Activated T-helper 17 cell treated with anti-CD3 and anti-CD28 coated beads, Interleukin-2, amount 50 U/mL, for 72 hours (primary cell): ENCODE measurements at places on chromosomes 1 and 21. TPM values are rescaled to one million over a fixed set of nuclear protein-coding genes. Genes with fewer than 3 reads are reported as not detected.
A peak's percentile ranks its signal among the peaks of the same experiment; 100 is the strongest.

DNA sequence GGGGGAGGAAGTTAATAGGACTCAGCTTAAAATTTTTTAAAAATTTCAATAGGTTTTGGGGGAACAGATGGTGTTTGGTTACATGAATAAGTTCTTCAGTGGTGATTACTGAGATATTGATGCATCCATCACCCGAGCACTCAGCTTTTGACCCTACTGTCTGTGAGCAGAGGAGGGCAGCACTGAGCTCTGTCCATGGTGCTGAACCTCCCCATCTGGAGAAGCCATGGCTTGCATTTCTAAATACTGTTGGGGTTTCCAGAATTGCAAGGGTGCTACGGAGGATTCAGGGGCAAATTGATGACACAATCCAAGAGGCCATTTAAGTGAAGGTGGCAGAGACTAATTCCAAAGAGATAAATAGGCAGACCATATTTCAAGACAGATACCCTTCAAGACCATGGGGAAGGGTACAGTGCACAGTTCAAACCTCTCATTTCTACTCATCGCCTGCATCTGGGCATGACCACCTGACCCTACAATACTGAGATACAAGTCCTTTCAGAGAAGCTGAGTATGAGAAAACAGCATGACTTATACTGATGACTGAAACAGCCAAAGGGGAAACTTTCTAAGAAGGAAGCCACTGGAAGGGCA is 17.2 kb downstream of the SYT2 start:
- ATAC-seq: peak; percentile 57

DNA sequence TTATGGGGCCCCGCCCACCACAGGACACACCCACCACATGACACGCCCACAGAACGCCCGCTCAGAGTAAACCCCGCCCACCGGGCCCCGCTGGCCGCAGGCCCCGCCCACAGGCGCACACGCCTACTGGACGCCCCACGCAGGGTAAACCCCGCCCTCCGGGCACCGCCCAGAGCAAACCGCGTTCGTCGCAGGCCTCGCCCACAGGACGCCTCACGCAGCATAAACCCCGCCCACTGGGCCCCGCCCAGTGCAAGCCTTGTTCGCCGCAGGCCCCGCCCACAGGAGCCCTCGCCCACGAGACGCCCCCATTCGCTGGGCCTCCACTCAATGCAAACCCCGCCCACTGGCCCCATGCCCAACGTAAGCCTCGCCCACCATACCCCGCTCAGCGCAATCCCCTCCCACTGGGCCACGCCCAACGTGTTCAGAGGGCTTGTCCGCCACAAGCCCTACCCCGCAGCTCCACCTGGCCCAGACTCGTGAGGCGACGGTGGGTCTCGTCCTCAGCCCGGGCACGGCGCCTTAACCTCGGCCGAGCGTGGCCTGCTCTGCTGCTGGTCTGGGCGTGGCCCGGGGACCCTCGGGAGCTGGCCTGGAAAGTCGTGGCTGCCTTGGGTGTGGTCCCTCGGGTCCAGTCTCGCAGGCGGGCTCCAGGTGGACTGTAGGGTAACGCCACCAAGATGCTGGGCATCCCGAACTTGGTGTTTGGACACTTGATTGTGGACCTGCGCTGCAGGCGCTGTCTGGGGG is 401 bp upstream of the TMEM52 start:
- ATAC-seq: peak; percentile 90

Gene CDC20
- total RNA-seq: 199 TPM

GRCh38 chr1:84573481-84573966 is 716 bp downstream of the CTBS start:
- ATAC-seq: peak; percentile 9

DNA sequence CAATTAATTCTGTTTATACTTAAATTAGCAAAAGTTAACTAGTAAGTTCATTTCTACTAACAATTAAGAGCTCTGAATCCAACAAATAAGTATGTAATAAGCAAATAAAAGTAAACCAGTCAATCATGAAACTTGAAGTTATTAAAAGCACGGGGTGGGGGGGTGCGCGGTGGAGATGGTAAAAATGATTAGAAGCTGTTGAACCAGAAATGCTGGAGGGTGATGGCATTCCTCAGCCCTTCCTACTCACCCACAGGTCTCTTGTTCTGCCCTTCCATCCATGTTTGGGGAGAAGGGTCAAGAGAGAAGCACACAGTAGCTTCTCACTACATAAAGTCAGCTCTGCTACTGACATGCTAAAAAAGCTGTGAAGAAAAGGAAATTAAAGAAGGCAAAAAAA is 63.5 kb downstream of the AKT3 start:
- ATAC-seq: no peak

- peak; percentile 21 for ATAC-seq
Observed at GRCh38 chr1:53956308-53957168, 10.4 kb downstream of the LRRC42 start.

GRCh38 chr1:238396140-238396539 is 505.4 kb upstream of the ZP4 start:
- ATAC-seq: no peak

Gene OLIG2
- not detected for total RNA-seq

Gene PFKFB2
- total RNA-seq: 1.3 TPM

GRCh38 chr1:227793948-227794816 is 21.3 kb upstream of the PRSS38 start:
- no peak for ATAC-seq

Gene S100A7A
- total RNA-seq: not detected

DNA sequence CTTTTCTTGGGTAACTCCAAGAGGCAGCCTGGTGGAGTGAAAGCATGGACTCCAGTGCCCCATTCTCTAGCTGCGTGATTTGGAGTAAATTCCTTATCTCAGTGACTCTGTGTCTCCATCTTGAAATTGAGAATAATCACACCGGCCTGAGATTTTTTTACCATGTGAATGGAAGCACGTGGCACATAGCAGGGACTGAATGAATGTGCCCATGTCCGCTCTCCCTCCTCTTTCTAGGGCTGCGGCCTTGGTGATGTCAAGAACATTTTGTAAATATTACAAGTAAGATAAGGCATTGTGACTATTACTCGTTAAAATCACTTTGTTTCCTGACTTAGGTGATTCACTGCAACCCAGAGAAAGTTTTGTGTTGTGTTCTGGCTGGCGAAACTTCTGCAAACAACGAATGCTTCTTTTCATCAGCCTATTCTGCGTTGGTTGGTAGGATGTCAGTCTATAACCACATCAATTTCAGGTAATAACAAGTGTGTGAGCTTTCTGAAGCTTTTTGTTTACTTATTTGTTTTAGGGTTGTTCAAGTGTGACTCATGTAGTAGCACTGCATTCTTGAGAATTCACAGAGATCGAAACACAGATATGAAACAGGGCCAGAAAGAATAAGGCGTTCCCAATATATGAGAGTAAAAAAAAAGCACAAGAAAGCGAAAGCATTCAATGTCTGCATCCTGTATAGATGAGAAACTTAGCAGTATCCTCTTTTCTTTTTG is 135.7 kb upstream of the SLC45A1 start:
- ATAC-seq: peak; percentile 88

Gene PMVK
- 66.9 TPM for total RNA-seq

- no peak for ATAC-seq
Observed at GRCh38 chr1:54865238-54866073, 21.5 kb downstream of the DHCR24 start.

Gene FMO5
- total RNA-seq: 0.97 TPM

DNA sequence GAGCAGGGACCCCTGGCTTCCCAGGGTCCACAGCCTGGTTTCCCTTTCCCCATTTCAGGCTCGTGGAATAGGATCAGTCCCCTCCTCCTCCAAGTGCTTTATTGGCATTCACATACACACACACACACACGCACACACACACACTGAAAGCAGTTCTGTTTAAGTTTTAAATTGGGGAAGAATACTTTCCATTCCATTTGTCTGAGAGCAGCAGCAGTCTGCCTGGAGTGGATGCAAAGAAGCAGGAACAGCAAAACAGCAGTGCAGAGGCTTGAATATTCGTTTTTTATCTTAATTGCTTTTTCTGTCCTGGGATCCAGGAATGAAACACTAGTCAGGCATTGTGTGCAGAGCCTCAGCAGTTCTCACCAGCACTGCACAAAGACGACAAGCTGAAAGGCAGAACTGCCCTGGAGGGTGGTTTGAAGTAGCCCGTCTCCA is 7.1 kb downstream of the CYB561D1 start:
- no peak for ATAC-seq

- ATAC-seq: no peak
Observed at GRCh38 chr1:169146576-169147214, 40.2 kb downstream of the ATP1B1 start.

GRCh38 chr1:91622616-91623015 is 122.0 kb downstream of the CDC7 start:
- ATAC-seq: no peak

Gene LRRIQ3
- 1.7 TPM for total RNA-seq

DNA sequence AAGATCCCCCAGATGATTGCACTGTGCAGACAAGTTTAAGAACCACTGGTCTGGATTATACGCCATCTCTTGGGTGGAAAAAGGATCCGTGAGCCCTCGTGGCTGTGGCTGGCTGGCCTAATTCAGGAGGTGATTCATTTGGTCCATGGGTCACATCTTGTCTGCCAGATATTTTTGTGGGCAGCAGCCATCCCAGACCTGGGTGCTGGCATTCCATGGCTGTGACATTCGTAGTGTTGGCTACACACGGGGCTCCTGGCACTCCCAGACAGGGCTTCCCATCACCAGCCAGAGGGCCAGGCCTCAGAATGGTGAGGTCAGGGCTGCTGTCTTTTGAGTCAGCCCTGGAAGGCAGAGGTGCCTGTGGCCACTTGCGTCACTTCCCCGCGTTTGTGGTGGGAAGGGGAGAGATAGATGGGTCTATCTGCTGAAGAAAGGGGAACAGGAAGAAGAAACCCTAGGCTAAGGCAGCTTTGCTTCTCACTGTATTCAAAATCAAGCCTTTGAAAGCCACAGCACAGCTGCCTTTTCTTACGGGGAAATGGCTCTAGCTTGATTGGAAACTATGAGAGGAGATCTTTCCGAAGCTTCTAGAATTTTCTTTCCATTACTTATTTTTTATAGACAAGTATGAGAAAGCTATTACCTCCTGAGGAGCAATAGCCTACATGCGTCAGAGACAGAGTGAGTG is 32.4 kb downstream of the EIF2D start:
- peak; percentile 69 for ATAC-seq

Gene KCNJ9
- total RNA-seq: 0.13 TPM

Gene ESPN
- 0.71 TPM for total RNA-seq

GRCh38 chr1:232140419-232141166 is 489.3 kb downstream of the SIPA1L2 start:
- ATAC-seq: no peak

- ATAC-seq: no peak
Observed at GRCh38 chr1:213277036-213277435, 226.0 kb downstream of the RPS6KC1 start.

Gene ACKR1
- total RNA-seq: not detected

DNA sequence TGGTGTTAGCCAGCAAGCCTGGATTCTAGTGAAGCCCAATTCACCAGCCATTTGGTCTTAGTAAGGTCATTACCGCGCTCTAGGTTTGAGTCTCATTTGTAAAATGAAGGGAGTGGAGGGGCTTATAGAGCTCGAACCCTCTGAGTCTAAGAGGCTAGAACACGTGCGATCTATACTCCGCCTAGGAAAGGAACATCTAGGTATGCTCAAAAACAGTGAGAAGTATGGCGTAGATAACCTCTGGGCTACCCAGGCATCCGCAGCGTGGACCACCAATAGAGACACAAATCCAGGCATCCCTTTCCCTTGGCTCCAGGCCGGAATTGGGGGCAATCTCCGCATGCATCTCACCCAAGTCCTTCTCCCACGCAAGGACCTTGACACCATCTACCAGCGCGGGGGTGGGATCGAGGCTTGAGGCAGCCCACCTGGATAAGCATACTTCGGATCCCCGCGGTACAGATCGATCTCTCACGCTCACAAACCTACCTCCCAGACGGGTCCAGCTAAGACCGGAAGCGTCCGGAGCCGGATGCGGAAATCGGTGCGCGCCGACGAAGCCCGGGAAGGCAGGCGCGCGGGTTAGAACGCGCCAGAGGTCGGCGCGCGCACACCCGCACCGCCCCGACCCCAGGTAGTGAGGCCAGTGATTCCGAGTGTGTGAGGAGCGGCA is at the start of gene METTL25B:
METTL25B (plus strand) TSS at position 544 of the 673 bp plus-strand sequence. CDS start 636 bp downstream, outside the sequence.
- ATAC-seq: peak; percentile 74

GRCh38 chr1:206480211-206480610 is 9.9 kb downstream of the IKBKE start:
- ATAC-seq: no peak

Gene KRTAP23-1
- total RNA-seq: not detected

Gene NPHP4
- total RNA-seq: 21.5 TPM

- ATAC-seq: no peak
Observed at GRCh38 chr1:244100704-244101453, 49.8 kb downstream of the ZBTB18 start.

DNA sequence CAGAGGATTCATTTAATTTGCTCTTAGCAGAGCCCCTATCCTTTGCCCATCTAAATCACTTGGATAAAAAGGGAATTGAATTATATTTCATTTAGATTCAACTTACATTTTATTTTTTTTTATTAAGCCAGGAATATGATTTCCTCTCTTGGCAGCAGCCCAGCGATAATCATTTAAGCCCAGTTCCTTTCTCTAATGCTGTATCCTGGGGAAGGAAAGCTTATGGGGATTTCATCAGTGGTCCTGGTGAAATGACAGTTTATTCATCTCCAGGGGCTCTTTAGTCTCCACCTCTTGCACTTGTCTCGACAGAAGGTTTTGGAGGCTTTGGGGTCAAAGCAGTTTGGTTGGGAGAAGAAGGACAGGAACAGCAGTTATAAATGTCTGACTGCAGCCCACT is 50.4 kb upstream of the LRRC8D start:
- no peak for ATAC-seq

Gene SPAG17
- not detected for total RNA-seq

DNA sequence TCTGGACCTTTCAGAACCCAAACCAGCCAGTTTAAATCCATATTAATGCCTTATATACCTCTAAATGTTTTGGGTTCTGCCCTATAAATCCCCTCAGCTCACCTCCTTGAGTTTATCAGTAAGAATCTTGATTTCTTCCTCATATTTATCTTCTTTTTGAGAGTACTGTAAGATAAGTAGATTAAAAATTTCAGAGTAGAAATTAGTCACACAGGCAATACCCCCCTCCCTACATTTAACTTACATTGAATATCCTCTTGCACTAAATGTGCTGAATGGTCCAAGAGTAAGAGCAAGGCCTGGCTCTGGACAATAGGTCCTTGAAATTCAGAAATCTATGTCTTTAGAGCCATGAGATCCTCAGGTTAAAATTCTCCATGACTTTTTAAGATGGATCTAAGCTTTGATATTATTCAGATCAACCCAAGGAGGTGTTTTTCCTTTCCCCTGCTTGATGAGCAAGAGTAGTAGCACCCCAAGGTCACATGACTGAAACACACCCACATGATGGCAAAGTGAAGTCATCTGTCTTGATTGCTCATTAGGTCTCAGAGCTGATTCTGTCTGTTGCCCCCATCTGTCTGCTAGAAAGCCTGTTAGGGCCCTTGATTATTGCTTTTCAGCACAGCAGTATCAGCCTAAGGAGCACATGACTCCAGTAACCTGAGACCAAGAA is 15.8 kb upstream of the NUP210L start:
- peak; percentile 99 for ATAC-seq

Gene RAB42
- total RNA-seq: not detected

DNA sequence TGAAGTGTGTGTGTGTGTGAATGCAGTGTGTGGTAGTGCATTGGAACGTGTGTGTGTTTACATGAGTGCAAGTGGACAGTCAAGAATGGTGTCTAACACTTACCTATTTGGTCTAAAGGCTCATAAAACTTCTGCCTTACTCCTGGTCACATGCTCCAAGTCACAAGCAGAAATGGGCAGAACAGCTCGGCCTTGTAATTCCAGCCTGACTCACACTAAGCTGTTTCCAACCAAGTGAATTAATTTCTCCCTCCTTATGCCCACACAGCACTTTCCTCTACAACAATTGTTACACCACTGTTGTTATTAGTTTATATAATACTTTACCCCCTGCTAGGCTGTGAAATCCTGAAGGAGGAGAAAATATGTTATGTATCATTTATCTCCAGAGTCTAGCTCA is 43.8 kb downstream of the DDR2 start:
- ATAC-seq: no peak
